NCI-H1417 (cell line): ENCODE measurements at places on chromosomes 1 and 21.

DNA sequence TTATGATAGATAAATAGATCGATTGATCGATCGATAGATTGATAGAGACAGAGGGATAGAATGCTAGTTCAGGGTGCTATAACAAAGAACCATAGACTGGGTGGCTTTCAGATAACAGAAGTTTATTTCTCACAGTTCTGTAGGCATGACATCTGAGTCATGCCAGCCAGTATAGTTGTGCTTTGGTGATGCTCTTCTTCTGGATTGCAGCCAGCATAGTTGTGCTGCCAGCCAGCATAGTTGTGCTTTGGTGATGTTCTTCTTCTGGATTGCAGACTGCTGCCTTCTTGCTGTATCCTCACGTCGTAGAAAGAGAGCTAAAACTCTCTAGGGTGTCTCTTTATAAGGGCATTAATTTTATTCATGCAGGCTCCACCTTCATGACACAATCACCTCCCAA is 860.8 kb downstream of the BRINP3 start:
- DNase-seq = no peak

DNA sequence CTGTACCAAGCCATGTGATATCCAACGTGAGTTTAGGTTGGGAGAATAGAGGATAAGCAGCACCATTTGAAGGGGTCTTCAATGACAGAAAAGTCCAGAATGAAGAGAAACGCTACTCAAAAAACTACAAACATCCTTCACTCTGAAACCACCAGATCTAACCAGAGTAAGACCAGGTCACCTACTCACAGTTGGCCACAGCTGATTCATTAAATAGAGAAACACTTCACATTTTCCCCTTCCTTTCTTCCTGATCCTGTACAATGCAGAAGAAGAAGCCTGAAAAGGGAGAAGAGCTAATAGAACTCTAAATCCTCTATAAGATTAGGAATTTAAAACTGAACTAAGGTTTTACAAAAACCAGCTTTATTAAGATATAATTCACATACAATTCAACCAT is 19.4 kb upstream of the SETDB1 start:
- no peak for DNase-seq

GRCh38 chr1:153655333-153655732 is 3.2 kb upstream of the SNAPIN start:
- DNase-seq = no peak

- no peak for DNase-seq
These were observed 97.1 kb downstream of the AK5 start for GRCh38 chr1:77378723-77379535.

DNA sequence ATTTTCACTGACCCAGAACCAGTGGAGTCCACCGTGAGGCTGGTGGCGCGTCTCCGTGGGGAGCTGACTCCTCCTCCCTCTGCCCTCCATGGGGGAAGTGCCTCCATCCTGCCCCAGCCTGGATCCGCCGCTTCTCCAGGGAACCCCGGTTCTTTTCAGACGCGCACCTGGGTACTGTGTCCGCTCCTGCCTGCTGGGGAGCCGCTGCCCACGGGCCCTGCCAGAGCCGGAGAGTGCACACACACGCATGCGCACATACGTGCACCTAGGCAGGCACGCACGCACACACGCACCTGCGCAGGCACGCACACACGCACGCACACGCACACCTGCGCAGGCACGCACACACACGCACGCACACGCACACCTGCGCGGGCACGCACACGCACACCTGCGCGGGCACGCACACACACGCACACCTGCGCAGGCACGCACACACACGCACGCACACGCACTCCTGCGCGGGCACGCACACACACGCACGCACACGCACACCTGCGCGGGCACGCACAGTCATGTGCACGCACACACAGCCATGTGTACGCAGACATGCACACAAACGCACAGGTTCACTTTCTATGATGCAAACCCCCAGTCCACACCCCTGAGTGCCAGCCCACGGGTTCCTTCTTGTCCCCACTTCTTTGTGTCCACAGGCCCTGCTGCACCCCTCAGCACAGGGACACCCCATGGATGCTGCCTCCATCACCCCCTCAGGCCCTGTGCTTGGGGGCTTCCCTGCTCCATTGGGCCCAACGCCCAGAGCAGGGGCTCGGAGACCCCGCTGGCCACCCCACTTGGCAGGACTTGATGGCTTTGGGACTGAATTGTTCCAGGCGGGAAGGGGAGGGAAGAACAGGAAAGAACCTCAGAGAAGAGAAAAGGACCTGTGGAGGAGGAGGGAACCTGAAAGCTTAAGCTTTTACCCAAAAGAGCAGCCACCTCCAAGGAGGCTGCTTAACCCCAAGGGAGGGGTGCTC is 42.7 kb downstream of the MORN1 start:
- DNase-seq = no peak

- DNase-seq = no peak
These were observed 4.1 kb downstream of the SCCPDH start for GRCh38 chr1:246728311-246728710.

GRCh38 chr1:56803561-56804156 is 15.5 kb downstream of the FYB2 start:
- DNase-seq = peak; percentile 15

DNA sequence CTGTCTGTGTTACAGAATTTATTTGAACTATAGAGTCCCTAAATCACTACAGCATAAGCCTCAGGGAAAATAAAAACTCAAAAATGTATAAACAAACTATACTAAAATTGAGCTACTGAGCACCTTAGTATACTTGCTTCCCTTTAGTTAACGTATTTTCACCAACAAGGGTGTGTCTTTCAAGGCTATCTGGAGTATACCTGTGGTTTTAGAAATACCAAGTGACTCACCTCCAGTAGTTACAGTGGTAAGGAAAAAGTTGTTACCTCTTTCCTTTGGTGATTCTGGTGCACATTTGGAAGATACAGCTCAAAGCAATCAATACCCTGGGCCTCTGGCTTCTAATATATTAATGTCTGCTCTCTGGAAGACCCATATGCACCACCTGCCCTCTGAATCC is 68.0 kb upstream of the C1orf105 start:
- no peak for DNase-seq

DNA sequence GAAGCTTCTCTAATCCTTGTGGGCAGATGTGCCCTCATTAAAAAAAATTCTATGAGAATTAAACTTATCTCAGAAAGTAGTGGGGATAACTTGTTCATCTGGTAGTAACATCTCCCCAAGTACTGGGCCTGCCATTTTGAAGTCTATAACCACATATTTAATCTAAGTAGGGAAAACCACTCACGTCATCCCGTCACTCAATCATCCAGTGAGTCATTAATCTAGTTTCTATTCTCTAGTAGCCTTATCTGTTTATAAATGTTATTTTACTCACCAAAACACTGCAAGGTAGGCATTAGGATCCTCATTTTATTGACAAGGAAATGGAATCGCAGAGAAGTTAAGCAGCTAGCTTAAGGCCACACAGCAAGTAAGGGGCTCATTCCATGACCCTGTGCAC is 221.9 kb downstream of the ATG4C start:
- no peak for DNase-seq

- DNase-seq = peak; percentile 85
These were observed 7.3 kb upstream of the FAM167B start for GRCh38 chr1:32239790-32240139.

DNA sequence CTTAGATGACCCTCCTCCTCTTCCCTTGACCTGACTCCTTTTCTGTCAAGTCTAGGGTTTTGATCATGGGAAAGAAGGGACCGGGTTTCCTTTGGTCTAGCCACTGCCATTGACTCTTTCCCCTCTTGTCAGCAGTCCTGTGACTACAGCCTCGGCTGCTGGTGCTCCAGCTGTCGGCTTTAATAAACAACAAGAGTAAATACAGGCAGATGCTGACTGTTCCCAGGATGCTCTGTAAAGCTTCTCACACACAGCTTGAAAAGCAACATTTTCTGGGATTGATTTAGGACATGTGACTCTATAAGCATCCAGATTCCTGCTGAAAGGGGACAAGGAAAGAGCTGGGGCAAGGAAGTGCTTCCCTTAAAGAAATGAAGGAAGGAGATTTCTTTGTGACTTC is 53.5 kb upstream of the CTTNBP2NL start:
- DNase-seq = no peak

DNA sequence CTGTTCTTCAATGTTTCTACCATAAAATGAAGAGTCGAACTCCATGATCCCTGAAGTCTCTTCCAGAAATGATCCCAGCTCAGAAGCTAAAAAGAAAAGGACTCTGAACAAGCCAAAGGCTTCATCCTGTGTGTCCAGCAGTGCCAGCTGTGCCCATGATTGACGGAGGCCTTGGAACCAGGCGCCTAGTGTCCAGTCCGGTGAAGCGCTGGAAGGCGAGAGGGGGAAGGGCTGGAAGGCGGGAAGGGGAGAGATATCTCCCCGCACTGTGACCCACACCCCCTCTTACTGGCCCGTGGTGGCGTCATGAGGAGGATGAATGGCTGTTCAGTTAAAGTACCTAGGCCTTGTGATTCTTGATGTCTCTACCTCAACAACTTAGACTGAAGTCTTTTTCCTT is 10.4 kb upstream of the PLEKHA6 start:
- DNase-seq = no peak

DNA sequence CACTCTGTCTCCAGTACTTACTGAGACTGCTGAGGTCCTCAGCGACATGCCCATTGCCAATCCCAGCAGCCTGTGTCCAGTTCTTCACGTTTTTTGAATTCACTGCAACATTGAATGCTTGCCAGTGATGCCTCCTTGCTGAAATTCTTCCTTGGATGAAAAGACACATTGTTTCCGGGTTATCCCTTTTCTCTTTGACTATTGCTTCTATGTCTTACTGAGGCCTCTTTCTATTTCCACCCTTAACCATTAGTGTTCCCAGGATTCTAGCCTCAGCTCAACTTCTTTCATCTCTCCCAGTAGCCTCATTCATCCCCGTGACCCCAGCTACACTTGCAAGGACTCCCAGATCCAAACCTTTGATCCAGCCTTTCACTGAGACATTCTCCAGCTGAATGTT is 46.5 kb upstream of the KIF26B start:
- no peak for DNase-seq

- peak; percentile 86 for DNase-seq
These were observed 730 bp downstream of the OLIG1 start for GRCh38 chr21:33070744-33070997.

DNA sequence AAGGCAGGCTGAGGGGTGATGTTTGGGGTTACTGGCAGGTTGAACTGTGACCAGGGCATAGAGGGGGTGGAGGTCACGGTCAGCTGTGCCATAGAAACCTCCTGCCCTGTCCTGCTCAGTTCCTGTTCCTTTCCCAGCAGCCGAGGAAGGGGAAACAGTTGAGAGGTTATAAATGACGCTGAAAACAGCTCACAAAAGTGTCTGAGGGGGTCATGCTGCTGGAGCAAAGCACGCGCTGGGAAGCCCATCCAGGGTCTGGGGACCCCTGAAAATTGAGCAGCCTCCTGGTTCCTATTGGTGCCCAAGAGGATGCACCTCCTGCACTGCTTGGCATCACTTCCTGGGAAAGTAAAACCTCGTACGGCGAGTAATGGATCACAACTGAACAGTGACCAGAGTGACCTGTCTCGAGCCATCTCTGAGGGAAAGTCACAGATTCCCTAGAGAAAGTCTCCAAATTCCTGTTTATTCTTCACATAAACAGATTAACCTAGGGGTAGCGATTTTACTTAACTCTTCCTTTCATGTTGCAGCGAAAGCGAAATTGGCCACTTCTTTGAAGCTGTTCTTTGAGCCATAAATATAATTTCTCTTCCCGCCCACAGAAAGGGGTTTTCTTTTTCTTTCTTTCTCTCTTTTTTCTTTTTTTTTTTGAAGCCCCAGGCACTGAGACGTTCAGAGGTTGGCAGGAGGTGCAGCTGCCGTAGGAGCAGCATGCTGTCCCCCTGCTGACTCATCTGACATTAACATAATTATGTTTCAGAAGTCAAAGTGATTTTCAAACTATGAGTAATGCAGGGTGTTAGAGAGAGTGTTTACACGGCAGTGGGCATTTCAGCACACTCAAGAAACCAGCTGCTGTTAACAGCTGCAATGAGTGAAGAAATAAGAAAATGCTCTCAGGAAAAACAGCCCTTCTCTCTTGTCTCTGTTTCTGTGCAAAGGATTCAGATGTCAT is 41.8 kb upstream of the ATF3 start:
- peak; percentile 72 for DNase-seq

- no peak for DNase-seq
These were observed 173.0 kb downstream of the NFIA start for GRCh38 chr1:61255358-61255703.

GRCh38 chr21:32975811-32976431 is 49.8 kb upstream of the OLIG2 start:
- DNase-seq = no peak

GRCh38 chr1:154847891-154848290 is 22.2 kb downstream of the KCNN3 start:
- peak; percentile 81 for DNase-seq

DNA sequence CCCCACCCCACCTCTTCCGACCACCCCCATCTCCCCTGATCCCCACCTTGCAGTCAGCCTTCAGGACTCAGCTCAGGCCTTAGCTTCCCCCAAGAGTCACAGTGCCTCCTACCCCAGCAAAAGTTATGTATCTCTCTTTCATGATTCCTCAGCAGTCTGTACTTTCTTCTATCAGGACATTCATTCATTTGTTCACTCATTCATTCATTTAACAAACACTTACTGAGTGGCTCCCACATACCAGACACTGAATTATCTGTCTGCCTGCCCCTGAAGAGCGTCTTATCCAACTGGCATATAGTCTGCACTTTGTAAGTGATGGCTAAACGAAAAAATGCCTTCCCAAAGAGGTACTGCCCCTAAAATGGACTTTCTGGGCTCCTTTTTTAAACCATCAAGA is 114.4 kb upstream of the SLC35F3 start:
- no peak for DNase-seq

- DNase-seq = no peak
These were observed 89.2 kb upstream of the GRIK3 start for GRCh38 chr1:37123276-37124115.

DNA sequence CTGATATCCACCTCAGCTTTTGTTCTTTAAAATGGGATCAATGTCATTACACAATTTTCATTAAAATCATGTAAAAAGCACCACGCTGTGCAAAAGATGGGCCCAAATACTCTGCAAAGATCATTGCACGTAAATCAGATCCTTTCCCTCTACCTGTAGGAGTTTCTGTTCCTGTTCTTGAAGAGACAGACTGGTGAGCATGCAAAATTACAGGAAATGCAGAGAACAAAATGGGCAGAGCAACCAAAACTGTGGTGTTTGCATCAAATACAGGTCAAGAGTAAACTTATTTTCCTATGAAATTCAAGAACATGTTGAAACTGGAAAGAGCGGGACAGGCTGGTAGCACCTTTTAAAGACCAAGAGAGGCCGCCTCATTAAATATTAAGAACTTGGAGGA is 294.9 kb upstream of the ADGRL2 start:
- DNase-seq = no peak

GRCh38 chr1:19569786-19570185 is 74.3 kb upstream of the NBL1 start:
- DNase-seq = no peak

GRCh38 chr1:205700865-205701401 is 20.6 kb upstream of the SLC45A3 start:
- no peak for DNase-seq

GRCh38 chr21:15841856-15842564 is 112.2 kb downstream of the USP25 start:
- no peak for DNase-seq
